ENCODE measurements at places on chromosomes 11 and 22.

DNA sequence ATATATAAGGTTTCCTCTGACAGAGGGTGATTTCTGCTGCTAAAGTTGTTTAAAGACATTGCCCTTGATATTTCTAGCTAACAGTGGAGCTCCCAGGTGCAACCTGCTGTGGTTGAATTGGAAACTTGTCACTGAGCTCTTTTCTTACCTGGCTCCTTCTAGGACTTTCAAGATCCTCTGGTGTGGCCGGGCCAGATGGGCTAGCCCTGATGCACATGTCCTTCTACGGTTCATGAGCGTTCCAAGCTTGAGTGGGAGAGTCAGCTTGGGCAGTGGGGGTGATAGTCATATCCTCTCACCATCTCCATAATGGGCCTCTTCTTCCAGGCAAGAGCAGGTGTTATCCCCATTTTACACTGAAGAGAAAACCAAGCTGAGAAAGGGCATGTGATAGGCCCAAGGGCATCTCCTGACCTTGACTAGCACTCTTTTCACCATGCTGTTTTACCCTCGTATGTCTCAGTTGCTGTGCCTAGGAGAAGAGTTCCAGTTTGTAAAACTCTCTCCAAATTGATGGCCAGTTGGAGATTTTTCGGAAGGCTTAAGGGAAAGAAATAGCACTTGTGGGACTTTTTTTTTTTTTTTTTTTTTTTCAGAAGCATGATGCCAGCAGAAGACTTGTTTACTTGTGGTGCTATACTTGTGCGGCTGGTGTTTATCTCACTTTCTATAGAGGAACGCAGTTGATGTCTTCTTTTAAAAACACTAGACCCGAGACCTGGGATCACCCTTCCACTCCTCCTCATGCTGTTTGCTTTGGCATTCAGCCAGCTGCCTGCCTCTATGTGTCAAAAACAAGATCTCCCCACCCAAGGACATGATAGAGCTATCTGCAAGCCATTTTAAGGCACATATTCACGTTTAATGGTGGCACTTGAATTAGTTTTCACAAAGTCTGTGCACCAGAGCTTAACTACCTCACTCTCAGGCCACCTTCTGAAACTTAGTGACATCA, 32.6 kb downstream of the TEAD1 start:
- no peak for DNase-seq

DNA sequence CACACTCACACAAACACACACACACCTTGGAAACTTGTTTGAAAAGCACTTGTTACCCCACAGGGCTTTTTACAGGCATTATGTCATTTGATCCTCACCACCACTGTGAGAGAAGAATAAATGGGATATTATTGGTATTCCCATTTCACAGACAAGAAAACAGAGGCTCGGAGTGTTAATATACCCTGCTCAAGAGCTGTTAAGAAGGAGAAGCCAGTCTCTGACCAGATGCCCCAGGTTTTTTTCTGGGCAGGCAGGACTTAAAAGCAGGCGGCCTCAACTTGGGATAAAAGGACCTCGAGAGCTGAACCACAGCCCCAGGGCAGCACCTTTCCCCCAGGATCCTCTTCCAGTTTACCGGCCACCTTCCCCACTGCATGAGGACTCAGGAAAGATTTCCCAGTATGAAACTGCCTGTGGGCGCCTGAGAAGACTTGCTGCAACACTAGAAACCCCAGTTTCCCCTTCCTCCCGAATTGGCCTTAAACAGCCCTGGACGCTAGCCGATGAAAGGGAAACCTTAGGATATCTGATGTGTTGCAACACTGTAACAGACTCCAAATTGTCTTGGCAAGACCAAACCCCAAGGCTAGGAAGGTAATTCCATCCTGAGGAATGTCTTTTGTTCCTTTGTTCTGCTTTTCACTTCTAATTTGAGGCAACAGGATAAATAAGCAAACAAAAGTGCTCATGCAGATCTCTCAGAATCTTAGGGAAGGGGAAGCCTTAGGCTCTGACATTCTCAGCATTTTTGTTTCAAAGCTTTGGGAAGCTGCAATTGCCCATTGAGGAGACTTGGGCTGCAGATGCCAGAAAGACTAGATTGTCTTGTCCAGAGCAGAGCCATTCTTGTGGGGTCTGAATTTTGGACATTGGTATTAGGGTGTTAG, 173.5 kb downstream of the TRIM29 start:
- no peak for DNase-seq

DNA sequence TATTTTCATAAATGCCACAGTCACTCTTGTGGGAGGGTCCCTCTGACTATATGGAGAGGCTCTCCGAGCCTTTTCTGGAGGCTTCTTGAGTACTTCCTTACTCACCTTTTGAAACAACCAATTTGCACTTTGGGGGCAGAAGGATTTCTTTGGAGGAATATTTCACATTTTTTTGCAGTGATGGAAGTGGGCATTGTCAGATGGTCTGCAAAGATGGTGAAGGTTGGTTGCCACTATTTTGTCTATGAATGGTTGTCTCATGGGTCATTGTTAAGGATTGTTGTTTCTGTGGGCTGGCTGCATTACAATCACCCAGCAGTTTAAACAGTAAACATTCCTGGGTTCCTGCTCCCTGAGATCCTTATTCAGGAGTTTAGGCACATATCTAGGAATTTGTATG, 388.2 kb downstream of the TMEM135 start:
- peak; percentile 87 for DNase-seq

DNA sequence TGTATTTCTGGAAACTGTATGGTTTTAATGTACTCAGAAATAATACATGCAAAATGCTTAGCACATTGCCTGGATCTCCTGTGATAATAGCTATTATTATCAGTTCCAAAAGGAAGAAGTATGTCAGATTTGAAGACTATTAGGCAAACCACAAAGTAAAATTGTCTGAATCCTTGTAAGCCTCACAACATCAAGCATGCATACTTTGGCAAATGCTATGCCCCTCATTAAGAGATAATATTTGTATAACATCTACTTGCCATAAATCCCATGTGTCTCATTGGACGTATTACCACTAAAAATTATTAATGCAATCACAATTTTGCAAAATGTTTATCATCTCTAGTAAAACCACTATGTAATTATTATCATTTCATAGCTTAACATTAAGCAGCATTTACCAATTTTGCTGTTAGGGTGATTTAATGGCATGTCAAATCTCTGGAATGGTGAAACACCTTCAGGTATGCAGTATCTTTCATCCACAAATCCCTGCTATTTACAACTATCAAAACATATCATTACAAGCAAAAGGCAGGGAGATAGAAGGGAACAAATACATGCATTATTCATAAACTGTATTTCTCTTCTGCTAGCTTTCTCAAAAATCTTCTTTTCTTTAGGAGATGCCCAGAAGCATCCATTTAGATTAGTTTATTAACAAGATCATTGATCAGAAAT, 974.6 kb upstream of the RAG2 start:
- no peak for DNase-seq

DNA sequence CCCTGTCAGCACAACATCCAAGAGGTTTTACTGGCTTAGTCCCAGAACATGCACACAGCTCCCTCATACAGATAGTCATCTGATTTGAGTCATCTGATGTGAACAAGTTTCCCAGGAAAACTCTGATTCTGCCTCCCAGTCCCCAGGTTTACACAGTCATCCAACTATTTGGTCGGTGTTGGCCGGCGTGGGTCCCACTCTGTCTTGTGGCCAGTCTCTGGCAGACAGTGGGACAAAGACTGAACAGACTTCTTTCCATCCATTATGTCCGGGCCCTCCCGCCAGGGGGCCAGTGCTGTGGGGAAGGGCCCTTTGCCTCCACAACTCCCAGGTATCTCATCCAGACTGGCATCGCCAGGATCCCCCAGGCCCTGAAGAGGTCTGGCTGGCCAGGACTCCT, 60.0 kb downstream of the BTG4 start:
- no peak for DNase-seq

DNA sequence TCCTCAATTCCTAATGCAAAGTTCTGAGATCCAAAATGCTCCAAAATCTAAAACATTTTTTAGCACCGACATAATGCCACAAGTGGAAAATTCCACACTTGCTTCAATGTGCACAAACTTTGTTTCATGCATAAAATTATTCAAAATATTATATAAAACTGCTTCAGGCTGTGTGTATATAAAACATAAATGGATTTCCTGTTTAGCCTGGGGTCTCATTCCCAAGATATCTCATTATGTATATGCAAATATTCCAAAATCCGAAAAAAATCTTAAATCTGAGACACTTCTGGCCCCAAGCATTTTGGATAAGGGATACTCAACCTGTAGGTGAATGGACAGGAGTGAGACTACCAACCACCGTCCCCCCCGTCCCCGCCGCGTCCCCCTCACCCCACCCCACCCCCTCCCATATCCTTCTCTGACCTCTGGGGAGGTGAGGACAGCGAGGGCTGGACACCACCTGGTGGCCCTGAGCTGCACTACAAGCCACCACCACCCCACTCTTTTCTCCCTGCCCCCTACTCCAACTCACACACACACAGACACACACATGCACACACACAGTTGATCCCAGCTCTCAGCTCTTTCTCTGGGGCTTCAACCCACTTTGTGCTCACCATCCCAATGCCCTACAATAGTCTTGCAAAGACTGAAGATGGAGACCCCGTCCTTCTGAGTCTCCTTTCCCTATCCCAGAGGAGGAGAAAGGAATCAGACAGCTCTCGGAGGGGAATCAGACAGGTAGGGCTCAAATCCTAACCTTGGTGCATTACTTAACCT, 101.0 kb downstream of the PDE2A start:
- DNase-seq, result peak; percentile 35

DNA sequence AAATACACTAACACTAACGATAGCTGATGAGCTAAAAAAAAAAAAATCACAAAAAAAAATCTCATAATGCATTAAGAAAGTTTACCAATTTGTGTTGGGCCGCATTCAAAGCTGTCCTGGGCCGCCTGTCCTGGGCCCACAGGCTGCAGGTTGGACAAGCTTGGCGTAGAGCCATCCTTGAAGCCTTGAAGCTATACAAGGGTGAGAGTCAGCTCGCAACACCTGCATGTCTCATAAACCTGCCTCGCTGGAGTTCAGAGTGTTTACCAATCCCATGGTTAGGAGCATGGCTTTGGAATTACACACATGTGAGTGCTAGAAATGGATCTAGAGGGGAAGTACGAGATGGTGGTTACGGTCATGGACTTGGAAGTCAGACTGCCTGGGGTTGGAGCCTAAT, 453.7 kb downstream of the INSC start:
- DNase-seq, result no peak

DNA sequence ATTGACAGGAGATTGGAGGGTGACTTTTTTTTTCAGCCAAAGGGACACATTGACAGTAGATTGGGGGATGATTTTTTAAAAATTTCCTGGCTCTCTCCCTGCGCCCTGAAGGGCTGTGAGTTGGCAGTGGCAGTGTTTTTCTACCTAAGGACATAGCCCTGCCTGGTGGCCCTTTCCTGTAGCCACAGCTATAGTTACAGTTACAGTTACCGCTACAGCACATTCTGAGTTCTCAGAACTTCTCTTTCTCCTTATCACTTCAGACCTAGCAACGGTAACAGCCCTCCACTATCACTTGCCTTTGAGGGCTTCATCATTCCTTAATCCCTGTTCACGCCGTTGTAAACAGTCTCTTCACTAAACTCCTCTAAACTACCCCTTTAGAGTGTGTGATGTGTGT, 684 bp downstream of the MRGPRX2 start:
- no peak for DNase-seq

DNA sequence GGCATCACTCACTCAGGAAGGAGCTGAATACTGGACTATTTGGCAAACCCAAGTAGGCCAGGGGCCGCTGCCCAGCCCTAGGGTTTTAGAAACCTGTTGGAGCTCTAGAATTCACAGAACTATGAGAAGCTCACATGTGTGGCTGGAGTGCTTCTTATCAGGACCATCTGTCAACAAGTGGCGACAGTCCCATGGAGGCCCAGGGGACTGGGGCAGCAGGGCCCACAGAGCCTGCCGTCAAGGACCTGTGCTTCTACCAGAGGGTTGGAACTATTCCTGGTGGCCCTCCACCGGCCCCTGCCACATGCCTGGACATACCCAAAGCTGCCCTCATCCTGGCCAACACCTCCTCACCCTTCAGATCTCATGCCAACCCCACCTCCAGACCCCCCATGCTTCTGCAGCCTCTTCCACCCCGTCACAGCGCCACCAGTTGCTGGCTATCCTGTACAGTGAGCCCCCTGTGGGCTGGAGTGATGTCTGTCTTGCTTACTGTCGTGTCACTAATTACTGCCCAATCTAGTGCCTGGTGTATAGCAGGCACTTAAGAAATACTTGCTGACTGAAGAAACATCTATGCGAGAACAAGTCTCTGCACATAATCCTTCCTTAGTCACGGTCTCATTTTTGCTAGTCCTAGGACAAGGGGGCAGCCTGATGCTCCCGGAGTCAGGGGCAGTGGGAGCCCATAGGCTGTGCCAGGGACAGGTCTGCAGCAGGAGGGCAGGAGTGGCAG, 27.2 kb upstream of the RASL10A start:
- no peak for DNase-seq

GRCh38 chr11:44137057-44137456, 41.6 kb downstream of the EXT2 start:
- no peak for DNase-seq

DNA sequence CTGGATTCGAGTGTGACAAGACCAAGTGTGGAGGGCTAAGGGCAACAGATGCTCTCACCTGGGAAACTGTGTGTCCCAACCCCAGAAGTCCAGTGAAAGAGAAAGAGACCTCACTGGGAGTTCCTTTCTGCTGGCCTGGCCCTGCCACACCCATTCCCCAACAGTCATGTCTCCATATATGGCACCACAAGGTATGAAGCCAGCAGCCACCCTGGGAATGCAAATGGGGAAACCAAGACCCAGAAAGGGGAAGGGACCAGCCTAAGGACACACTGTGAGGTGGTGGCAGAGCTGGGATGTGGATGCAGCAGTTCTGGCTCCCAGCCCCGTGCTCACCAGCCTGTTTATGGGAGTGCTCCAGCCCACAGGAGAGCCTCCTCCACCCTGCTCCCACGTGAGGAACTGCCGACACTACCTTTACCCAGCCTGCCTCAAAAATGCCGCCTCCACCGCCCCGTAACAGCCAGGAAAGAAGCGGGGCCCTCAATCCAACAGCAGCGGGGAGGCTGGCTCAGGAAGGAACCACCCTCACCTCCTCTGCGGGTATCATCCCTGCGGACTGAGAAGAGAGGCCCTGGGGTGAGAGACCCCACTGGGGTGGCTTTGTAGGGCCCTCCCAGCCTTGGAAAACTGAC, 12.6 kb downstream of the LMO1 start:
- no peak for DNase-seq

DNA sequence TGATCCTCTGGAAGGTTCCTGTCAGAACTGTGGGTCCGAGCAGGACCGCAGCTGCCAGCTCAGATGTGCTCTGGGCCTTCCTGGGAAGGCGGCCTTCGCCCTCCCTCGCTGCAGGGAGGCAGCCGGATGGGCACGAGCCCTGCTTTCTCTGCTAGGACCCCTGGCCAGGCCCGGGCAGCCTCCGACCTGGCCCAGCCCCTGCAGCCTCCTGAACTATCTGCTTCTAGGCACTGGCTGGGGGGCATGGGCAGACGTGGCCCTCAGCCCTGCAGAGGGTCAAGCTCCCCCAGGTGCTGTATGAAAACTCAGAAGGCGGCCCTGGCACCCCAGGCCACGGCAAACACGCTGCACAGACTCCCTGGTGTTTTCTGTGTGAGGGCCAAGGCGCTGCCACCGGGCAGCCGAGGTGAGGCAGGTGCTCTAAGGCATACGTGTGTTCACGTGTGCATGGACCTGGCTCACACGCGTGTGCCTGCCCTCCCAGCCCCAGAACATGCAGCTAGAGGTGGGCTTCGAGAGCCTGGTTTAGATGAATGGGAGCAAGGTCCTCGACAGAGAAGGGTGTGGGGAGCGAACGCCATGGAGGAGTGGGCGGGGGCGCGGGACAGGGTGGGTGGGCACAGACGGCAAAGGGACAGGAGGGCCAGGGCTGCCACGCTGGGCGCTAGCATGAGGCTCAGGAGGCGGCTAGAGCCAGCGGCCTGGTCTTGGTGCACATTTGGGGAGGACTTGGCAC, 4.3 kb downstream of the LRFN4 start:
- no peak for DNase-seq

All from fibroblast of skin of scalp (primary cell).